ENCODE measurements at places on chromosomes 16 and 17.

- DNase-seq, result peak; percentile 95
These were observed at the start of gene BRCA1 for GRCh38 chr17:43125133-43125966. TSS of gene BRCA1 (minus strand) at chr17:43125364. CDS start at chr17:43124096, 1,268 bp downstream.

- no peak for DNase-seq
These were observed 46.5 kb downstream of the STX8 start for GRCh38 chr17:9529033-9529700.

DNA sequence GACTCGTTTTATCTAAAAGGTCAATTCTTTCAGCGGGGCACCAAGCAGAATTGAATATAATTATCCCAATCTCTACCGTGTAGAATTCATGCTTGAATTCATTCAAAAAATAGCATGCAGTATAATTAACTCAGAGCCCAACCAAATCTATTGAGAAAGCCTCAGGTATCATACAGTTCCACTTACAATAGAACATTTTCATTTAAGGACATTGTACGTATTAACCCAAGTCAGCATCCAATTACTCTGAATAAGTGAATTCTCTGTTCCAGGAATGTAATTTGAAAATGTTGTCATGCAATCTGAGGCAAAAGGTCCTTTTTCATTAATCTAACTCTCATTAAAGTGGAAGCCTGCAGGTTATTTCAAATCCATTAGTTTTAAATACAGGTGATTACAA is 78.5 kb downstream of the SALL1 start:
- no peak for DNase-seq

- DNase-seq, result peak; percentile 65
These were observed 1.4 kb downstream of the GSE1 start for GRCh38 chr16:85614338-85615013.

DNA sequence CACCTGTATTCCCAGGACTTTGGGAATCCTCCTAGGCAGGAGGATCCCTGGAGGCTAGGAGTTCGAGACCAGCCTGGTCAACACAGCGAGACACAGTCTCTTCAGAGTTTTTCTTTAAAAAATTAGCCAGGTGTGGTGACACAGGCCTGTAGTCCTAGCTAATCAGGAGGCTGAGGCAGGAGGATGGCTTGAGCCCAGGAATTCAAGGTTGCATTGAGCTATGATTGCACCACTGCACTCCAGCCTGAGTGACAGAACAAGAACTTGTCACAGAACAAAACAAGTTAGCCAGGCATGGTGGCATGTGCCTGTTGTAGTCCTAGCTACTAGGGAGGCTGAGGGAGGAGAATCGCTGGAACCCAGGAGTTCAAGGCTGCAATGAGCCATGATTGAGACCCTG is 24.8 kb downstream of the ANKRD40 start:
- no peak for DNase-seq

- no peak for DNase-seq
These were observed 37.3 kb upstream of the FA2H start for GRCh38 chr16:74811911-74812310.

- peak; percentile 71 for DNase-seq
These were observed 18.6 kb upstream of the PITPNM3 start for GRCh38 chr17:6574687-6575595.

GRCh38 chr17:46789610-46790009 is 28.9 kb downstream of the WNT3 start:
- no peak for DNase-seq

DNA sequence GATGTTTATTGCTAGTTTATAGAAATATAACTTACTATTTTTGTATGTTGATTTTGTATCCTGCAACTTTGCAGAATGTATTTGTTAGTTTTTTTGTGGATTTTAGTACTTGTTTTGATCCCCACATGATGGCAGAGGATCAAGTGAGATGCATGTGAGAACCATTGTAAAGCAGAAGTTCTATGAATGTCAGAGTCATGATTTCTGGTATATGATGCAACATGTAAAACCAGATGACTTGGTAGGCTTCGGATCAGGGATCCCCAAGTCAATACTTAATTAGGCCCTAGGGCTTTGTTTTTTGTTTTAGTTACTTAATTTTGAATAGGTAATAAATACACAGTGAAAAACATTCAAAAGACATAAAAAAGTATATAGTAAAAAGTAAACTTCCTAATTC is 45.8 kb downstream of the ESRP2 start:
- no peak for DNase-seq

DNA sequence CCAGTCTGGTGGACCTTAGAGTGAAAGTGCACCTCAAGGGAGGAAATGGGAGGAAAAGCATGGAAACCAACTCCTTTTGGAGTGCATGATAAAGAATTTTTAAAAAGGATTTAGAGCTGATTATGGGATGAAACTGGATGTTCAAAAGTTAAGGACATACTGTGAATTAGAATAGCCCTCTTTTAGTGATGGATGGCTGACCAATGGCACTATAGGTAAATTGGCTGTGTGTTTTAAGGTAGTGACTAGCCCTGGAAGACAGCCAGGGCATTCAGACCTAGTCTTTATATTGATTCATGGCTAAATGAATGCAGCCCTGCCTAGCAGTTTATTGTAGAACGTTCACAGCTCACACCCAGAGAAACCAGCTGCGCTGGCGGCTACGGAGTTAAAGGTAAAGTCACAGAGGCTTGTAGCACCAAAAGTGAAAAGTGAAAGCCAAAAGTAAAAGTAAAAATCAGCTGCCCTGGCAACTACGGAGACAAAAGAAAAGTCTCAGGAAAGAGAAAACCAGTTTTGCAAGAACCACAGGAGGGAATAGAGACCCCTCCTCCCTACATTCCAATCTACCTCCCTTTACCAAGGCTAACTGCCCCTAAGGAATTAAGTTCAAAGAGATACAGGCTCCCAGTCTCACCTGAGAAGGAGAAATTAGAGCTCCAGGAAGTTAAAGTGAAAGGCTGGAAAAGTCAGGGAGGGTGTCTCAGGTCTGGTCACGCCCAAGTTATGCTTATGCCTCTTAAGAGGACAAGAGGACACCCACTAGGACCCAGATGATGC is 21.8 kb downstream of the ACSM1 start:
- no peak for DNase-seq

GRCh38 chr16:56993204-56993603 is 3.8 kb downstream of the NLRC5 start:
- no peak for DNase-seq

DNA sequence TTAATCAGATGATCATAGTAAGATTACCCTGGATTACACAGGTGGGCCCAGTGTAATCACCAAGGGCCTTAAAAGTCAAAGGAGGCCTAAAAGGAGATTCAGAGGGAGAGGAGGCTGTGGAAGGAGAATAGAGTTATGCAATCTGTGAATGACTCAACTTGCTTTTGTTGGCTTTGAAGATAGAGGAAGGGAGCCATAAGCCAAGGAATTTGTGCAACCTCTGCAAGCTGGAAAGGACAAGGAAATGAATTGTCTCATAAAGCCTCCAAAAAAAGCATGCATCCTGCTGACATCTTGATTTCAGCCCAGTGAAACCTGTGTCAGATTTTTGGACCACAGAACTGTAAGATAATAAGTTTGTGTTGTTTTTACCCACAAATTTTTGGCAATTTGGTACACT is 109.6 kb downstream of the CNTNAP4 start:
- no peak for DNase-seq

GRCh38 chr17:60352071-60352470 is 39.9 kb downstream of the USP32 start:
- no peak for DNase-seq

DNA sequence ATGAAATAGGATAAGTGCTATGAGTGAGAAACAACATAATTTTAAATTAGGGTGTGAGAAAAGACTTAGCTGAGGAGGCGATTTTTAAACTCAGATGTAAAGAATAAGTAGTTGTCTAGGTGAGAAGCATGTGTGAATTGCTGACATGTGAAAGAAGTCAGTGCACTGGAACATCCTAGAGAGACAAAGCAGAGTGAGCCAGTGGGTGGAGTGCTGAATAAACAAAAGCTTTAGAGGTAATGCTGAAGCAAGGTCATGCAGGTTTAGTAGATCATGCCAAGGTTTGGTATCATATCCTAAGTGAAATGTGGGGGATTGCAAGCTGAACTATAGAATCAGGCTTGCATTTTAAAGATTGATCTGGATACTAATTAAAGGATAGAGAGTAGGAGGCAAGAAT is 89.4 kb downstream of the KIF2B start:
- no peak for DNase-seq

DNA sequence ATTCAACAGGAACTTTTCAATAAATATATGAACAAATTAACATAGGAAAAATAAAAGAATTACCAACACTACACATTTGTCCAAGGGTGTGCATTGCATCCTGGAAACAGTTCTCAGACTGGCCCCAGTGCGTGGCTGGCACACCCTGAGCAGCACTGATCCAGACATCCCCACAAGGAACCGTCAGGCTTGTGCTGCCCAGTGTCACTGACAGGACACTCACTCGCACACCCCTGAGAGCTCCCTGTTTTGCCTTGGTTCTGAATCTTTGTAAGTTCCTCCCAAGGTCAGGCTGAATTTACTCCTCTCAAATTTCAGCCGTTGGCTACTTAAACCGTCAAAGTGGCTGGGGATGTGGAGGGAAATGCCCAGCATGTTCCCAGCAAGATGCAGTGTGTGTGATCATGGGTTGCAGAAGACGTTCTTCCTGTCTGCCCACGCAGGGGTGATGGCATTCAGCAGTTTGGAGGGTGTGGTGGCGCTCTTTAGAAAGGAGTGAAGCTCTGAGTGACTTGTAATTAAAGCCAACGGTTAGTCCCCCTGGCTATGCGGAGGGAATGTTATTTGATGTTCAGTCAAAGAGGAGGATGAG is 1.7 kb downstream of the MT2A start:
- DNase-seq, result peak; percentile 84

- no peak for DNase-seq
These were observed 13.5 kb upstream of the CBX4 start for GRCh38 chr17:79852748-79853147.

- no peak for DNase-seq
These were observed 9.1 kb upstream of the PLCG2 start for GRCh38 chr16:81770008-81770407.

- no peak for DNase-seq
These were observed 12.6 kb upstream of the FOXJ1 start for GRCh38 chr17:76153640-76154039.

DNA sequence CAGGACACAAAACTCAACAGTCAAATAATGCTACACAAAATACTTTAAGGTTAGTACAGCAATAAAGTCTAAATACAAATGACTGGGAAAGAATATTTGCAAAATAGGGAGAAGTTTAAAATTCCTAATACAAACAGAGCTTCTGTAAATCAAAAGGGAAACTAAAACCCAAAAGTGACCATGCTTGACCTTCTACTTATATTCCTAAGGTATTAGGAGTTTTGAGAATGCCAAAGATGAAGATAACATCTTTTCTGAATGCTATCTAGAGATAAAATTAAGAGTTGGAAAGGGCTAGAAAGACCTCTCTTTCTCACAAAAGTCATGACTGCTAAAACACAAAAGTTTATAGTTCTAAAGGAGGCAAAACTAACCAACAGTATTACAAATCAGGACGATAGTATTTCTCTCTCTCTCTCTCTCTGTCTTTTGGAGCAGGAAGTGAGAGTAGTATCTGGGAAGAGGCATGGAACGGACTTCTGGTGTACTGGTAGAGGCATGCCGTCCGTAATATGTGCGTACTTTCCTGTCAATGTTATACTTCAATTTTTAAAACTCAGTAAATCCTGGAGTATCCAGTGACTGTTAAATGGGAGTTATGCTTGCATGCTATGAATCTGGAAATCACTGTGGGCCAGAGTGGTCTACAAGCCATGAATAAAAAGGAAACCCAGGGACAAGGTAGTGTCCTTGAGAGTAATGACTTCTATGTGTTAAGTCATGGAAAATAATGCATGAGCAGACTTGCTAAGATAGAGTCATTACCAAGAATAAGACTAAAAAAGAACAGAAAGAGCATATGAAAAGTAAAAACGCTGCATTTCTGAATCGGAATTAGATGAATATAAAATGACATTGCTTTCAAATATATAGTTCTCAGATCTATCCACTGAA is 49.7 kb upstream of the ANKFY1 start:
- DNase-seq, result no peak

- no peak for DNase-seq
These were observed 3.1 kb downstream of the CDC6 start for GRCh38 chr17:40290629-40291280.

- no peak for DNase-seq
These were observed 77.2 kb downstream of the AATF start for GRCh38 chr17:37025847-37026530.

GRCh38 chr16:72743011-72743761 is 304.7 kb downstream of the ZFHX3 start:
- DNase-seq, result no peak

DNA sequence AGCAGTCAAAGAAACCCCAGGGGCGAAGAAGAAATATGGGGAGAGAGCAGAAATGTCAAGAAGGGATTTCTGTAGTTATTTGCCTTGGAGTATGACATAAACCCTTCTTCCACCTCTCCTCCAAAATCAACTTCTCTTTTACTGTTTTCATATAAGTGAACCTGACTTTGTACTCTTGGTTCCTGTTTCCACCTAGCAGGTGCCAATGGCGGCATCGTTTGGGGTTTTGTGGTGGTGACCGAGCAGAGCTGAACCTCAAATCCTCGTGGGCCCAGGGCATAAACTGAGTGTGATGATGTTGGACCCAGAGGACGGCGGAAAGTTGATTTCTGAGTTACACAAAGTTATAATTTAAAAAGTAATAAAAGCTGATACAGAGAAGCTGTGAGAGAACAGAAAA is 39.6 kb upstream of the PSMD7 start:
- DNase-seq, result no peak

- DNase-seq, result no peak
These were observed 92.4 kb upstream of the HSBP1 start for GRCh38 chr16:83715217-83715920.

- DNase-seq, result no peak
These were observed 15.4 kb downstream of the SMTNL2 start for GRCh38 chr17:4599505-4600281.

DNA sequence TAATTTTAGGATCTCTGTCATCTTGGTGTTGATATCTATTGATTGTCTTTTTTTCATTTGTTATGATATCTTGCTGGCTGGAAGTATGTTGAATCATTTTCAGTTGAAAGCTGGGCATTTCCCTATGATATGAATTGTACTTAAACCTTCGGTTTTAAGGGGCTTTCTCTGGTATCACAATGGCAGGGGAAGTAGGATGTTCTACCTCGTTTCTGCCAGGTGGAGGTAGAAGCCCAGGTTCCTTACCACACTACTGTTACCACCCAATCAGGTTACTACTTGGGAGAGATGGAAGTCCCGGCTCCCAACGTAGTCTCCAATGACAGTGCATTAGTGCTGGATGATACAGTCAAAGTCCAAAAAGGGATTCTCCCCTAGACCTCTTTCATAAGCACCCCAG is 281.7 kb upstream of the TBX2 start:
- no peak for DNase-seq

GRCh38 chr16:31267332-31268032 is 7.7 kb downstream of the ITGAM start:
- no peak for DNase-seq
